ENCODE measurements at places on chromosomes 6 and 20.

- DNase-seq, result peak; percentile 30
These were observed 216.2 kb downstream of the CD83 start for GRCh38 chr6:14333556-14334305.

DNA sequence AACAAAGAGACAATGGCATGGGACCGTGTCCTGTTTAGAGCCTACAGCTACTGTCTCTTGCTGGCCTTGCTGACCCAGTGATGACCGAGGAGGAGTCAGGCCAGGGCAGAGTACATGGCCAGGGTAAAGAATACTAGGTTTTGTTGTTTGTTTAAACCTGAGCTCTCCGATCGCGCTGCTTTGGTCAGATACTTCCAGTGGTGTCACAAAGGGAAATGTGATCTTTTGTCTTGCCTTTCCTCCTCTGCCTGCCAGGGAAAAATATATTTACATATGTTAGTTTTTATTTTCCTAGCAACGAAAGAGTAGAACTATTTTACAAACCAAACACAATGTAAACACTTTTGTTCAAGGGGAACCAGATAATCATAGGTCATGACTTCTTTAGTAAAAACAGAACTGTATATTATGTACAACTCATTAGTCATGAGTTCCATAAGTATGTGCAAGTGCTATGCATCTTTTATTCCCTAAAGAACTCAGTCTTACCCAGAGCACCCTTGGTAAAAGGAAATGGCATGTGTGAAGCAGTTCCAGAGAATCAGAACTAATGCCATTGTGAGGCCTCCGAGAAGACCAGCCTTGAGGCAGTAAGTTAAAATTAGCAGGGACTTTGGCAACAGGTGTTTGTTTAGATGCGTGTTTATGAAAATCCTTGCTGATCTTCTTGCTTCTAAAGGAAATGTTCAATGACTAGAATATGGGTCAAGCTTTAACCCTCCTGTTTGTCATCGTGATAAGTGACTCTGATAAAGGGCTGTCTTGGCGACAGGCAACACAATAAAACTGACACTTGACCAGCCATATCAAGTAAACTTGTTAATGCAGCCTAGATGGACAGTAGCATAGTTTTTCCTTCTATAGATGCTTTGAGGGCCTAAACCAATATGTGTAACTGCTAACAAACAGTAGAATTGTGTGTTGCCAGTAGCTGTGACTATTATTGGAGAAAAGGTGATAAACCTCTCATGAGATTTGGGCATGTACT, 204.6 kb downstream of the NKAIN2 start:
- no peak for DNase-seq

GRCh38 chr6:156782691-156783320, 5.6 kb downstream of the ARID1B start:
- peak; percentile 27 for DNase-seq

GRCh38 chr6:153625089-153625488, 414.0 kb upstream of the OPRM1 start:
- DNase-seq, result peak; percentile 20

GRCh38 chr6:74166849-74167248, 470.8 kb downstream of the CD109 start:
- peak; percentile 6 for DNase-seq

DNA sequence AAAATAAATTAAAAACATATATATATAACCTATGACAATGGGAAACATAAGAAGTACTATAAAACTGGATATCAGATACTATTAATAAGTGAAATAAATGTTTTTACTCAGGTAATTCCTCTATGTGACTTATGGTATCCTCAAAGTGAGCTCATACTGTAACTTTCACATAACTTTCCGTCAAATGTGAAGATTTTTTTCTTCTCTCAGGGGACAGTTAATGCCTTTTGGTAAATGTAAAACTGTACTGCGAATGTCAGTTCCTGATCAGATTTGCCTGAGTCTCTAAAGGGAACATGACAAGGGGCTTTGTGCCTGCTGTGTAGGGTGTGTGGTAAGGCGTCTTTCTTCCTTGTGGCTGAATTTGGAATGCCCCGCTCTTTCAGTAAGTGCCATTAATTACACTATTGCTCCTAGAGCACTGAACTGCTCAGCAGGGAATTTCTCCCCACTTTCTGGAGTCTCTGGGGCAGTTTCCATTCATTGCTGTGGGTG, 271.8 kb downstream of the PRL start:
- no peak for DNase-seq

DNA sequence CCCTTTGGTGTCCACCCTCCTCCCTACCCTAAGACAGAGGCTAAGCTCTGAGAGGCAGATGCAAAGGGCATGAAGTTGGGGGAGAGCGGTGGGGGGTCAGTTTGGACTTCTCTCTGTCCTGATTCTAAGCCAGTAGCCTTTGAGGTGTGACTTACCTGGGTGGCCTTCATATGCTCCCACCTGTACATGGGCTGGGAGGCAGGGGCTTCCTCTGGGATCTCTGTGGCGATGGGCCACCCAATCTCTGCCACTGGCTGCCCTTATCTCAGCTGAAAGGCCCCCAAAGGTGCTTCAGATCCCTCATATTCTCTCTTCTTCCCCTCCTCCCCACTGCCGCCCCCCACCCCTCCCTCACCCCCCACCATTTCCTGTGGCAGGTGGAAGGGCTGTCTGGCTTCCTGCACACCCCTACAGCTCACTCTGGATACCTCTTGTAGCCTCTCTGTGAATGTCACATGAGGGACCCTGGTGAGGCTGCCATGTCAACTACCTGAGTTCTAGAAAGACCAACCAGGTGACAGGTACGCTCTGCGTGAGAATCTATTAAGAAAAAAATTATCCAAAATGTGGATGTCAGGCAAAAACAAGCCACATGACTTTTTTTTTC, 34.0 kb downstream of the PNLDC1 start:
- DNase-seq, result no peak

DNA sequence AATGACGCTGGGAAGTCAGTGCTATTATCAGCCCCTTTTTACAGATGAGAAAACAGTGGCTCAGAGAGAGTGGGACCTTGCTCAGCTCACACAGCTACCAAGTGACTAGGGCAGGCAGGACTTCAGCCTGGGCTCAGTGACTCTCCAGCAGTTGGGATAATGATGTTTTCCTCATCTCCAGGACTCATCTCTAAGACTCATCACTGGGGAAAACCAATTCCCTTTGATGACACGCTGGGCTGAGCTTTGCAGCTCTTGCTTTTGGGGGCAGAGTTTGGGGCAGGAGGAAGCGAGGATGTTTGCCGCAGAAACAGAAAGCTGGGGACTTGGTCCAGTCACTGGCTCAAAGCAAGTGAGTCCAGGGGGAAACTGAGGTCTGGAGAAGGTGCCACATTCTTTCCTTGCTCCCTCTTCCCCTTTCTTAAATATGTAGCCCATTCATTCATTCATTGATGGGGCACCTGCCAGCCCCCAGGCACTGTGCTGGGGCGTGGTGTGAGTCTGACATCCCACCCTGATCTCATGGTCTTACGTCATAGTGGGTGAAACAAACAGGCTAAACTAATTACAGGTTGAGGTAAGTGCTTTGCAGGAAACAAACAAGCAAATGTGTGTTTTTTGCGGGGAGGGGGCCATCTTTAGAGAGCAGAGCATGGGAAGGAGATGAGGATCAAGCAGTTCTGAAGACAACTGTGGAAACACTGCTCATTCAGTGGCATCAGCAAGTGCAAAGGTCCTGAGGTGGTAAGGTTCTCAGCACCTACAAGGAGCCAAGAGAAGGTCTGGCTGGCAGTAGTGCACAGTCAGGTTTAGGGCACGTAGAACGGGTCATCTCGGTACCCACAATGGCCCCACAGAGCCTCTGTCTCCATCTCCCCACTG, 74.4 kb upstream of the PMEPA1 start:
- no peak for DNase-seq

DNA sequence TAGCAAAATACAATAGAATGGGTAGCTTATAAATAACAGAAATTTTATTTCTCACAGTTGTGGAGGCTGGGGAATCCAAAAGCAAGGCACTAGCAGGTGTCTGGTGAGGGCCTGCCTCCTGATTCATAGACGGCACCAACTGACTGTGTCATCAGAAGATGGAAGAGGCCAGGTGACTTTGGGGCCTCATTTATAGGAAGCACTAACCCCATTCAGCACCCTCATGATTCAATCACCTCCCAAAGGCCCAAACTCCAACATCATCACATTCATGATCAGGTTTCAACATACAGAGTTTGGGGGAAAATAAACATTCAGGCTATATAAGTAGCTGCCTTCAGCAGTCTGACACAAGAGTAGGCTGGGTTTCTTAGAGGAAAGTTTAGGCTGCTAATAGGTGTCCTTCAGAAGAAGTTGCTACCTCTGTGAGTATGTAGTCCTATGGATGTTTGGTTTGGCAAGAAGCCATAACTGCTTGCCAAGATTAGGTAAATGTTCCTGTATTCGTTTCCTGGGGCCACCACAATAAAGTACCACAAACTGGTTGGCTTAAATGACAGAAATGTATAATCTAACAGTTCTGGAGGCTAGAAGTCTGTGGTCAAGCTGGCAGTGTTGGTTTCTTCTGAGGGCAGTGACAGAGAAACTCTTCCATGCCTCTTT, 48.8 kb downstream of the NT5E start:
- DNase-seq, result no peak

DNA sequence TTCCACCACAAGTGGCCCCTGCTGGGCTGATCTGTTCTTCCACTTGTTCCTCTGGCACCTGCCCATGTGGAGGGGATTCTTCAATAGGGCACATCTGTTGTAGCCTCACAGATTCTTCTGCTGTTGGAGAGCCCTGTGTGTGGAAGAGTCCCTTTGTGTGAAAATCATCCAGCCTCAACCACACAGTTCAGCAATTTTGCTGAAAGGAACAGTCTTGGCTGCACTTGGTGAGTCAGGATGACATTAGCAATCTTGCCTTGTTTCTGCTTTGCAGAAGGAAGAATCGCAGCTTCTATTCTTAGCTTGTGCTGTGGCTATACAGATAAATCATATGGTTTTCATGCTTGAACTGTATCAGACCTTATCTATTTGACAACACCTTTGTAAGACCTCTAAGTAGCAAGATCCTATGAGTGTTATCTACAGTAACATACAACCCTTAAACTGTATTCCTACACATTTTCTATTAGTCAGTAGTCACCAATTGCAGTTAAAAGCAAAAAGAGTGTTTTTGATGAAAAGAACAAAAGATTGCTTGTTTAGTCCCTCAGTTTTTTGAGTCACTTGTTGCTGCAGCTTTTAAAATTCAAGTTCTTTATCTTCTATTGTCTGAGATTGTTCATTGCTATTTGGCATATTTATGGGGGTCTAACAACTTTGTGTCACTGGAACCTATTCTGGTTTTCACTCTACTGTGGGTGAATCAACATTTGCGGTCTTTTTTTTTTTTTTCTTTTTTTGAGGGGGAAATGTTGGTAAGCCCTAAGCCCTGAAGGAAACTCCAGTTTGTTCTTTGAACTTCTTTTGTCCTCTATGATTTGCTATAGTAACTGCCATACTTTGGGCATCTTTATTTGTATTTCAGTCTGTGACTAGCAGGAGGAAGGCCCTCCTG, 231.6 kb downstream of the TFAP2B start:
- DNase-seq, result no peak

DNA sequence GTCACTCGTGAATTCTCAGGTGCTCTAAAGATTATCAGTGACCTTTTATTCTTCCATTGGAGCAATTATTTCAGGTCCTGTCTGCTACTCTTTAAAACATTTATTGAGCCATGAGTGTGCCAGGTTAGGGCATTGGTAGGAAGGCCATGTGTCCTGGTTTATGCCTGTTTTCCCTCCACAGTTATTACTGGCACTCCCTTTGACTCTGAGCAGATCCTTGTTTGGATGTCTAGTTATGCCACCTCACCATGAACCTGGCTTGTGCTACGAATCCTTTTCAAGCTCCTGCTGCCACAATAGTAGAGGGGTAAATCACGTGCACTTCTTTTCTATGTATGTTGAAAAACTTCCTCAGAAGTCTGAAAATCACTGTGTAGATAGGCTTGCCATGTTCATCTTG, 27.4 kb downstream of the CRYBG1 start:
- no peak for DNase-seq

GRCh38 chr6:127937102-127937501, 36.2 kb upstream of the THEMIS start:
- DNase-seq, result no peak

GRCh38 chr6:20575704-20576451, 41.6 kb downstream of the CDKAL1 start:
- DNase-seq, result no peak

GRCh38 chr6:112139052-112139451, 51.7 kb downstream of the FAM229B start:
- DNase-seq, result no peak

GRCh38 chr6:143200167-143200770, 139.6 kb downstream of the AIG1 start:
- DNase-seq, result no peak

DNA sequence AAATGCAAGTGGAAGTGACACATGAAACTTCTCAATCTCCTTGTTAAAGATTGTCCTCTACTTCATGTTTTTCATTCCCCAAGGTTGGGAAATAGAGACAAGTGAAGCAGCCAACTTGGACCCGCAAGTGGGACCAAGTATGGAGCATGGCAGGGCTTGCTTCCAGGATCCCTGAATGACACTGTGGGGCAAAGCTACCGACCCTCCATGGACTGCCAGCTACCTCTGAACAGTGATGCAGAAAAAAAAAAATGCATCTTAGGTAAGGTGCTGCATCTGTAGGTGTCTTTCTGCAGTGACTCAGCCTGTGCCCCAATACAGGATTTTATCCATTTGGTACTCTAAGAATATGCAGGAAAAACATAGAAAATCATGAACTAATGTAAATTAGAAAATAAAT, 119.1 kb upstream of the ENPP5 start:
- no peak for DNase-seq

- no peak for DNase-seq
These were observed 39.8 kb upstream of the GCLC start for GRCh38 chr6:53584726-53585125.

DNA sequence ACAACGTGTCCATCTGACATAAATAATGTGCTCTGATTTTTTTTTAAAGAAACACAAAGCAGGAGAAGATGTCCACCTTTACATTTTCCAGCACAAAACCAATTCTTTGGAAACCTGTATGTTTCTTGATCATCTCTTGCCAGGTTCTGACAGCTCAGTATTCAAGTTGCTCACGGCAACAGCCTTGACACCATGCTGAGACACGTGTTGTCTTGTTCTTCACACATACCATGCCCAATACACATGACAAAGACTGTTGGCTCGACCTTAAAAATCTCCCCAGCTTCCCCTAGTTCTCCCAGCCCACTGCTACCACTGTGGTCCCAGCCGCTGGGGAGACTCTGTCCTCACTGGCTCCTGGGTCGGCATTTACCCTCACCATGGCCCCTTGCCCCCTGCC, 518.9 kb downstream of the PREX1 start:
- no peak for DNase-seq

All from ELR (cell line).